Stimulated activated CD8-positive, alpha-beta memory T cell treated with anti-CD3 and anti-CD28 coated beads, Interleukin-7, amount 100 ng/mL, for 24 hours (primary cell): ENCODE measurements at places on chromosomes 1 and 21.

- DNase-seq: no peak
Observed at GRCh38 chr1:93597709-93598108, 83.9 kb downstream of the BCAR3 start.

- DNase-seq: no peak
Observed at GRCh38 chr1:216562383-216562782, 139.1 kb upstream of the USH2A start.

DNA sequence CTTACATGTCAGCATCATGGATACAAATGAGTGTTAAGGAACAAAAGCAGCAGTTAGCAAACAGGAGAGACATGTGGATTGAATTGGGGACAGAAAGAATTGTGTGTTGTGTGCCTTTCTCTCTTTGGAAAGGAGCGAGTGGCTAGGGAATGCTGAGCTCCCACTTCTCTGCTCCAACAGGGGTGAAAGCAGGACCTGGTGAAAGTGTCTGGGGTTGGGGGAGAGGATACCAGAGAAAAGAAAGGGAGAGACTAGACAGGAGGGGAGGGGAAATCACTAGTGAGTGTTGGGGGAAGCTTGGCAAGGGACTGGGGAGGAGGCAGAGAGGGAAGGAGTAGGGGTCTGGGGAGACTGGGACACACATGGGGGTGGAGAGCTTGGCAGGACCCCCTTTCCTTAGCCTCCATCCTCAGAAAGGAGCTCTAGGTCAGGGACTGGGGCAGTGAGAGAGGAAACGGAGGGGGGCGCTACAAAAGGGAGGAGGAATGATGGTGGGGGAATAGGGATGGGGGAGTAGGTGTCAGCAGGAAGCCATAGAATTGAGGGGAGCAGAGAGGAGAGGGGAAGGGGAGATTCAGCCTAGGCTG is 2.2 kb downstream of the KIRREL1 start:
- no peak for DNase-seq

DNA sequence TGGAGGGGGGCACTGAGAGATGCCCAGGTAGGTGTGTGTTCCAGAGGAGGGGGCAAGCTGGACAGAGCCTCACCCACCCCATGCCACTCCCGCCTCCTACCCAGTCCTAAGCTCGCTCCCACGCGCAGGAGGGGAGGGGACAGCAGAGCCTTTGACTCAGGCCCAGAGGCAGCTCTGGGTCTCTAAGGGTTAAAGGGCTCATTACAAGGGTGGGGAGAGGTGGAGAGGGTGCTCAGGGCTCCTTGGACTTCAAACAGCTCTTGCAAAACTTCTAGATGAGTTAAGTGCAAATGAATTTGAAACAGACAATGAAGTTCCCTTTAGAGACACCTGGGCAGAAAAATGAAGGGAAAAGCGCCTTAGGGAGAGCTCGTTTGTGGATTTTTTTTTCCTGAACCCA is 104.2 kb upstream of the CASZ1 start:
- DNase-seq: no peak

DNA sequence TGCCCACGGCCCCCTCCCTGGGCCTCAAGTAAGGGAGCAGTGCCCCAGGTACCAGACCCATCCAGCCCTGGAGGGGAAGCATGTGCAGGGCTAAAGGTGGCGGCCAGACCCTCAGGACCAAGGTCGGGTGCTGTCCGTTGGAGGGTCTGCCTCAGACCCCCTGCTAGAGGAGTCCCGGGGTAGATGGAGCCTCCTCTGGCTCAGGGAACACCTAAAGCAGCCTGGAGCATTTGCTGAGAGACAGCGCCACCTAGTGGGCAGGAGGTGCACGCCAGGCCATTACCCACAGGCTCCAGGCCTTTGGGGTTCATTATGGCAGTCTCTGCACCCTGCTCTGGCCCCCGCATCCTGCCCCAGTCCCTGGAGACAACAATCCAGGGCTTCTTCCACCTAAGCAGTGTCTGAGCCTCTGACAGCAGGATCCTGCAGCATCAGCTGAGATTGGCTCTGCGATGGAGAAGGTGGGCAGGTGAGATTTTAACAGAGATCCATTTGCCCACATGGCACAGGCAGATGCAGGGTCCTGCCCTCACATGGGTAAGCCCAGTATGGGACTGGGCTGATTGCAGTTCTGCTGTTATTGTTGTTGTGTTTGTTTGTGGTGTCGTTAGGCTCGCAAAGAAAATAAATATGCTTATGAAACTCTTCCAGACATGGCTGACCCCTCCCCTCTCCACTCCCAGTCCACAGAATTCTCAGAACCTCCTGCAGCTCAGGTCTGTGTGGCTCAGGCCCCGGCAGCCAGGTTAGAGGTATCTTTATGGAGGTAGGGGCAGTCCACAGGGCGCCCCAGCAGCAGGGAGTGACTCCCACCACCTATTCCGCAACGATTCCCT is 42.4 kb downstream of the CTNNBIP1 start:
- DNase-seq: peak; percentile 81

GRCh38 chr1:168794057-168794456 is 65.1 kb upstream of the DPT start:
- no peak for DNase-seq

DNA sequence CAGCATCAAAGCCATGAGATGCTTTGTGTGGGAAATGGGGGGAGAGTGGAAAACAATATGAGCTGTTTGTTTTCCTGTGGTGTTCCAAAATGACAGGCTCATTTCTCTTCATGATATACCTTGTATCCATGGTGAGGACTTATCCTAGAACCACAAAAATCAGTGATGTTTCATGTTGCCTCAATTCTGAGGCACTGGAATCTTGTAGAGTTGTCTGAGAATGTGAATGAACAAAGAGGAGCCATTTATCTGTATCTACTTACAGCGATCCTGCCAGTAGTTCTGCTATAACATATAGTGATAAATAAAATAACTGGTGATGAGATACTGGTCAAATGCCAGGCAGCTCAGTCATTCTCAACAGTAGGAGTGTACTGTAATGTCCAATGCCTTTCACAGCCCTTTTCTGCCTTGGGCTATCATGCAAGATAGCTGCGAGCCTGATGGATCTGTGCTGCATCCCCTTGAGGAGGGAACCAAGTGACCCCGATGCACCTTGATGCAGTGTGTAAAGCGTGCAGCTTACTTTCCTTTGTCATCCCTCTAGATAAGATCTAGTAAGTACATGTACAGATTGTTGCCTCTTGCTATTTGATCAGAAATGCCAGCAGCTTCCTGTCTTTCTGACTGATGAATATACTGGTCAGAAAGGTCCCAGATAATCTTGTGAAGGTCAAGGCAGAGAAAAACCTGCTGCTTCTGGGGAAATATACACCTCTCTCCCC is 52.8 kb downstream of the SLC44A3 start:
- no peak for DNase-seq

DNA sequence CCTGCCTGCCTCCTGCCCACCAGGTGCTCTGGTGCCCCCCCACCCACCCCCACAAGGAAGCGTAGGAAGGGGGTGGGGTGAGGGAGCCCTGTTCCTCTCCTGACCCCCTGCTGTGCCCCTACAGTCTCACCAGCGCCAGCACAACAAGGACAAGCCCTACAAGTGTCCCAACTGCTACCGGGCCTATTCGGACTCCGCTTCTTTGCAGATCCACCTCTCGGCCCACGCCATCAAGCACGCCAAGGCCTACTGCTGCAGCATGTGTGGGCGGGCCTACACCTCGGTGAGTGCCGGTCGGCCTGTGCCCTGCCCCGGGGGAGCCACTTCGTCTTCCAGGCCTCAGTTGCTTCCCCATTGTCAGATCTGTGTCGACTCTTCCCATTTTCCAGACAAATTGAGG is 25.9 kb downstream of the A3GALT2 start:
- DNase-seq: no peak

GRCh38 chr1:191585095-191585494 is 573.2 kb upstream of the RGS18 start:
- no peak for DNase-seq

- DNase-seq: no peak
Observed at GRCh38 chr1:5611431-5611830, 380.8 kb downstream of the NPHP4 start.

DNA sequence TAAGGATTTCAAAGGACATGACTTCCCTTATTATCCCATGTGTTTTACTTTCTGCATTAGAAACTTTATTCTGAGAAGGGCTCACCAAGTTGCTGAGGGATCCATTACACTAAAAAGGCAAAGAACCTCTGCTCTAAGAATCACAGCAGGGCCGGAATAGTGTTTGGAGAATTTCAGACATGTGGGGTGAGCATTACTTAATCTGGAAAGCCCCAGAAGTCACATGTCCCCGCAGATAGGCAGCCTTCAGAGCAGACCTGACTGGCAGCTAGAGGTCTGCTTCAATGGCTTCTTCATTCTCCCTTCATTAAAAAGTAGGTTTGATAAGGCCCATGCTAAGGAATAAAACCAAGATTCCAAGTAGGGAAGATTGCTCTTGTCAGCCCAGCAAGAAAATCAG is 52.6 kb upstream of the RBM15 start:
- DNase-seq: no peak

DNA sequence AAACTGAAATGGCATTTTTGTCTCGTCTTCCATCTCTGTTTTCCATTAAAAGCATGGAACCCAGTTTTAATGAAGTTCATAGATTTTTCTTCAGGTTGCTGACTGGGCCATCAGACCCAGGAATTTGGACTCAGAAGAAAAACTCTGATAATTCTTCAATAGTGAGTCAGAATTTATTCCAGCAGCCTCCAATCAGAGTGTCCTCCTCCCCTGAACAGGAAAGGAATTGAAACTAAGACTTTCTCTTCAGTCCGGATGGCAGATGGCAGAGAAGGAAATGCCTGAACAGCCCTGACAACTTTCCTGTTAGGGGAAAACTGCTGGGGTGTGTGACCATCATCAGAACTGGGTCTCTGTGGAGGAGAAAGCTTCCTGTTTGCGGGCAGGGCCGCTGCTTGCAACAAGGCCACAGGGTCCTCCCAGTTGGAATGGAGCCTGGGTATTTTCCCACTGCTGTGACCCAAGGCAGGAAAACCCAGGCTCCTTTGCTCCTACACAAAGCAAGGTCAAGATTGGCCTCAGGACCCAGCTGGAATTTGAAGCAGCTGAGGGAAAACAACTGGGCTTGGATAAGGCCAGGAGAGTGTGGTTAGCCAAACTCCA is 20.7 kb downstream of the CD34 start:
- DNase-seq: no peak

DNA sequence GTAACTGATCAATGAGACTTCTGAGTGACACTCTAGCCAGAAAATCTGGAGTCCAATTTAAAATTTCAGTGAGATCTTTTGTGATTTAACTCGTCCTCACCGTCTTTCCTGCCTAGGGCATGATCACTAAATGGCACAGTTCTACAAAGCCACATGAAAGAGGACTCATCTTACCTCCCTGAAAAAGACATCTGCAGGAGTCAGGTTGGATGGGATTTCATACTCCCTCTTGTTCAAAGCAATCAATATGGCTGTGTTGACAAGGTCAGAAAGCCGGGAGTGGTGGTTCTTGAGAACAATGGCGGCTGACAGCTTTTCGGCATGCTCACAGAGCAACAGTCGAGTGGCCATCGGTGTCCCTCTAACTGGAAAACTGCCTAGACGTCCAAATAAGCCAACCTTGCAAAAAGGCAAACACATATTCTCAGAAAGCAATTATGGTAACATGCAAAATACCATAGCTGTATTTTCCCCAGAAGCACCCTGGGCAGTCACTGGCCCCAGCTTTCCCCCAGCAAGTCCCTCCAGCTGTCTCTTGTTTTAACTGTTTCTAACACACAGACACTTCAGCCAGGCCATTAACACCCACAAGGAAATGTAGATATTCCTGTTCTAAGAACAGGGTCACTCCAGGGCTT is 36.6 kb upstream of the ACTA1 start:
- no peak for DNase-seq

- DNase-seq: no peak
Observed at GRCh38 chr1:5576011-5576672, 416.1 kb downstream of the NPHP4 start.

- DNase-seq: no peak
Observed at GRCh38 chr1:85935234-85935633, 221.3 kb downstream of the COL24A1 start.

- no peak for DNase-seq
Observed at GRCh38 chr1:159239551-159240220, 35.0 kb downstream of the ACKR1 start.

DNA sequence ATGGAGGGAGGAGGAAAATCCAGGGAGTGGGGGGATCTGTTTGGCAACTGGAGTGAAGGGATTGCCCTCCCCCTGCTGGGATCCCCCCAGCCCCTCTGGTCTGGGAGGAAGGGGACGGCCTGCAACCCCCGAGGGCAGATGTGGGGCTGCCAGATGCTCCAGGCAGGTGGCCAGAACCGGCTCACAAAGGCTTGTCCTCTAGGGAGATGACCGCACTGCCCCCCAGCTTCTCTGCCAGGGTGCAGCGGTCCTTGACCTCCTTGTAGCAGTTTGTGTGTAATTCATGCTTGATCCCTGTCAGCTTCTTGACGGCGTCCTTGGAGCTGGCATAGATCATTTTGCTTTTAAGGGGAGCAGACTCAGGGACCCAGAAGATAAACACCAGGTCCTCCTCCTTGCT is 69.2 kb downstream of the ROR1 start:
- DNase-seq: no peak

DNA sequence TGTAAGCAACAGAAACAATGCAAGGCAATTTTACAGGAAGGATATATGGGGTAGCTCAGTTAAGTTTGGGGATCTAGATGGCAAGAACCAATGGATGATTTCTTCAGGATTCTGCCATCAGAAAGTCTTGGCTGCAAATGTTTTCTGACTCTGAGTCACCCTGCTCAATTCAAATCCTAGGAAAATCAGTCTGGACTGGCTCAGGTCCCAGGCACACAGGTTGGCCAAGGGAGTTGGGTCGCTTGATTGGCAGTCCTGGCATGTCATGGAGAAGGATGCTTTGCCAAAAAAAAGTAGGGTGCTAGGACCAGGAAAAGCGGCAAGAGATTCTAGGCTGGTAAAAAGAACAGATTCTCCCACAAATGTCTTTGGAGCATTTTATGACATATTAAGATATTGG is 28.9 kb upstream of the S1PR1 start:
- DNase-seq: no peak

DNA sequence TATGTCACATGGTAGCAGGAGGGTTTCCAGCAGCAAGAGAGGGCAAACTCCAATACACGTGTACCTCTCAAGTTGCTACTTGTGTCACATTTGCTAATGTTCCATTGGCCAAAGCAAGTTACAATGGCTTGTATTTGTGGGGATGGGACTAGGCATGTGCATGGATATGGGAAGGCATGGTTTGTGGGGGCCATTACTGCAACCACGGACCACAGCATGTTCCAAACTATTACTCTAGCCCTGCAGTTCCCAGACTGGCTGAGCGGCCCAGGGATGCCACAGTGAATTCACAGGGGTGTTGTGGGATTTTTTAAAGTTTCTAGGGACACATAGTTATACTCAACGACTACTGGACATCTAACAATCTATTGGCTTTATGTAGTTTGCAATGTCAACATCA is 133.1 kb downstream of the GIPC2 start:
- no peak for DNase-seq

- no peak for DNase-seq
Observed at GRCh38 chr1:166272851-166273250, 106.0 kb upstream of the FAM78B start.

DNA sequence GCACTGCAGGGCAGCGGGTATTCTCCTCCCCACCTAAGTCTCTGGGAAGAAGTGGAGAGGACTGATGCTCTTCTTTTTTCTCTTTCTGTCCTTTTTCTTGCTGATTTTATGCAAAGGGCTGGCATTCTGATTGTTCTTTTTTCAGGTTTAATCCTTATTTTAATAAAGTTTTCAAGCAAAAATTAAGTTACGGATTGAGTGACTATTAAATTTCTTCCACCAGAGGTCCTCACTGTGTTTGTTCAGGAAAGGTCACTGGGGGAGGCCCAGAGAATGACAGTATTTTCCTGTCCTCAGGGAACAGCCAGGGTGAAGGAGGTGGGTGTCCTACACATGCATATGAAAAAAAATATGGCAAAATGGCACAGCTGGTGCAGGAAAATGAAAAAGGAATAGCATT is 4.4 kb upstream of the ELF3 start:
- no peak for DNase-seq

- DNase-seq: peak; percentile 29
Observed at GRCh38 chr1:25503551-25504426, 39.6 kb upstream of the LDLRAP1 start.
